ENCODE measurements at places on chromosomes 1 and 21.

DNA sequence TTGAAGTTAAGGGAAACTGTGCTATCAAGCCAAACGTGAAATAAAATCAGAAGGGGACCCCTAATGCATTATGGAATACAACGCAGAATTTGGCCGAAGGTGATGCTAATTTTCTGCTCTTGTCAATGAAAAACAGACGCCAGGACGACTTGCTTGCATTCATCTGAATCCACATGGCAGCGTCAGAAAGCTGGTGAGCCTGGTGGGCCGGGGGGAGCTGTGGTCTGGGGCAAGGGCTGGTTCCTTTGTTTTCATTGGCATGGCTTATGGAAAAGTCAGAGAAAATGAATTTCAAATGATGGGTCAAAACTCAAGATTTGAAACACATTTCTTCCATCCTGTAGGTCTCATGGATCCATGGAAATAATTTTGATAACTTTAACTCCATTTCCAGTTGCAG, 86.4 kb upstream of the RUNX1 start:
- DNase-seq, result no peak

DNA sequence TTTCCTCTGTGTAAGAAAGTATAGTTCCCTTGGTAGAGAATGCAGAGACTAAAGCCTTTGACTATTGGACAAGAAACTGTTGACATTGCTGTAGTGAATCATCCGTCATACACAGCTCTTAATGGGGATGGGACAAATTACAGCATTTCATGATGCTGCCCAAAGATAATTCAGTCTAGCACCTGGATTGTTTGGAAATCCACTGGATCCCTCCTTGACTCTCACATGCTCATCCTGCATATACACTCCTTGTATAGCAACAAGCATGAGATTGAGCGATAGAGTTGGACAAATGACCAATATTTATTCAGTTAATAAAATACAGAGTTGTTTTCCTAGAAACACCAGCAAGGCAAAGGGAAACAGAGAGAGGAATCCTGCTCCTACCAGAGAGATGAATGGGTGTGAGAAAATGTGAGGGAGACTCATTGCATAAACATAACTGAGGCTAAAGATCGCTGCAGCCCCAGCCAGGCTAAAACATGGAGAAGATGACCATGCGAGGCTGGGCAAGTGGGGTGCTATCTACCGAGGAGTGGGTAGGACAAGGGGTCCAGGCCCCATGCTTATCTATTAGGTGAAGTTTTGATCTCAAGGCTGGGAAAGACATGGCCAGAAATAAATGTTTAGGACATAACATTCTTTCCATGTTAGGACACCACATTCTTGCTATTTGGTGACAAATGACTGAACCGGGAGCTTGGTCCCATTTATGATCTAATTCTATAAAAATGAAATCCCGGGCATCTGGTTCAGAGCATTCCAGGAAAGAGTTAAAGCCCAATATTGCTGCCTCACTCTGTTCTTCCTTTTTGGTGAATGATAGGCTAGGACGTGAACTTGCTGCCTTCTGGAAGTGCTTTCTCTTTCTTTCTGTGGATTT, 153.2 kb downstream of the TGFB2 start:
- no peak for DNase-seq

DNA sequence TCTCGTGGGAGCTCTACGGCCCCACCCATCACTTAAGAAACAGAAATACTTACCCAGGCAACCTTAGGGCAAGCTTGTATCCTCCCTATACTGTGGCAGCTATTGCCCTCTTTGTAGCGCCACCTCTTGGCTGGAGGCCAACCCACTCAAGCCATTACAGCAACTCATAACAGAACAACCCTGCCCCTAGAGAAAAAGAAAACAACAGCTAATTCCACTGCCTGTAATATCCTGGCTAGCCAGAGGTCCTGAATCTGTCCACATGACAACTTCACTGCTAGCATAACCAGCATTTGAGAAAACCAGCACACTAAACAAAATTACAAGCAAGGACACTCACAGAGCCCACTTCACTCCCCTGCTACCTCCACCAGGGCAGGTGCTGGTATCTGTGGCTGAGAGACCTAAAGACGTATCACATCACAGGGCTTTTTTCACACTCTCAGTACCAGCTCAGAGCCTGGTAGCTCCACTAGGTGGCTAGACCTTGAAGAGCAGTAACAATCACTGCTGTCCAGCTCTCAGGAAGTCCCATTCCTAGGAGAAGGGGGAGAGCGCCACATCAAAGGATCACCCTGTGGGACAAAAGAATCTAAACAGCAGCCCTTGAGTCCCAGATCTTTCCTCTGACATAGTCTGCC, 14.5 kb upstream of the MX1 start:
- no peak for DNase-seq

DNA sequence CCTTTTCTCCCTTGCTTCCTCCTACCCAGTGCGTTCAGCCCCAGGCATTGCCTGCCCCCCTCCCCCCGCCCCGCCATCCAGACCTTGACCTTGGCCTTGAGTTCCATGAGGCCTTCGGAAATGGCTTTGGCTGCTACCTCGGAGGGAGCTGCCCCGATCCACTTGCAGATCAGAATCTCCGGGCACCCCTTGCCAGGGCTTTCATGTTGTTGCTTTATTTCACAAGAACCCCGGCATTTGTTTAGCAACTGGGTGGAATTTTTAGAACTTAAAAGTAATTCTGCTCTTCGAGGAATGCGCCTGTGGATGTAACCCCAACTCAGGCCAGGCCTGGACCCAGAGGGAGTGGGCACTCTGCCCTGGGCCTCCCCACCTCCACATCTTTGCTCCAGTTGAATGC, 154.1 kb upstream of the TMEM51 start:
- DNase-seq, result no peak

GRCh38 chr1:24096009-24096738, 15.8 kb downstream of the MYOM3 start:
- DNase-seq, result no peak

GRCh38 chr1:157732755-157733154, 32.2 kb upstream of the FCRL3 start:
- no peak for DNase-seq

Measured in stimulated activated CD4-positive, alpha-beta T cell treated with anti-CD3 and anti-CD28 coated beads, Interleukin-2, amount 100 ng/mL, for 48 hours (primary cell).